Kidney epithelial cell (primary cell): ENCODE measurements at places on chromosomes 4 and X. TPM values are rescaled to one million over a fixed set of nuclear protein-coding genes. Genes with fewer than 3 reads are reported as not detected.

Gene SLC9A7
- total RNA-seq: 9.8 and 12.3 TPM in 2 replicates

Gene ASB5
- total RNA-seq: not detected in 2 replicates

Gene ATP2B3
- not detected in 2 replicates for total RNA-seq

Gene DCAF8L2
- total RNA-seq: not detected in 2 replicates

Gene PHEX
- 0.04 and 0.07 TPM in 2 replicates for total RNA-seq

Gene VCX2
- not detected in 2 replicates for total RNA-seq

Gene KCTD8
- total RNA-seq: 0.96 and 4.8 TPM in 2 replicates

Gene DCAF4L1
- total RNA-seq: 0.13 and 0.48 TPM in 2 replicates

Gene DCUN1D4
- 19.7 and 26.1 TPM in 2 replicates for total RNA-seq

Gene DUSP9
- total RNA-seq: 3.2 and 4.1 TPM in 2 replicates

Gene LGI2
- 0.25 and 0.75 TPM in 2 replicates for total RNA-seq

Gene KLHL2
- total RNA-seq: 12.9 and 17.7 TPM in 2 replicates

Gene IRAK1
- 193 and 225 TPM in 2 replicates for total RNA-seq

Gene CCDC110
- 0.14 and 0.38 TPM in 2 replicates for total RNA-seq

Gene FRG2
- total RNA-seq: not detected in 2 replicates

Gene PDCL2
- not detected in 2 replicates for total RNA-seq

Gene NAA11
- not detected in 2 replicates for total RNA-seq

Gene CTAG2
- total RNA-seq: not detected in 2 replicates

Gene FHDC1
- 3.1 and 3.7 TPM in 2 replicates for total RNA-seq

Gene ITGB1BP2
- 1.1 and 1.7 TPM in 2 replicates for total RNA-seq

Gene MXRA5
- total RNA-seq: 4.9 and 5.4 TPM in 2 replicates

Gene DOK7
- 4.5 and 6.9 TPM in 2 replicates for total RNA-seq

Gene LRIT3
- total RNA-seq: 0.08 and 0.14 TPM in 2 replicates

Gene INTU
- total RNA-seq: 5.7 and 6.4 TPM in 2 replicates

Gene DCTD
- 103 and 116 TPM in 2 replicates for total RNA-seq

Gene BANK1
- 0.96 and 1.8 TPM in 2 replicates for total RNA-seq

Gene STEEP1
- total RNA-seq: 14.5 and 27.4 TPM in 2 replicates

Gene SPATA18
- 10.5 and 11.0 TPM in 2 replicates for total RNA-seq

Gene APEX2
- 13.8 and 15.1 TPM in 2 replicates for total RNA-seq

Gene RPA4
- 0.21 TPM in 1 of 2 replicates, not detected in the other for total RNA-seq

Gene ZNF674
- total RNA-seq: 3.8 and 8.6 TPM in 2 replicates

Gene VSIG1
- total RNA-seq: 0.27 and 0.29 TPM in 2 replicates

Gene PRR32
- total RNA-seq: not detected in 2 replicates

Gene ZNF185
- total RNA-seq: 39.2 and 45.4 TPM in 2 replicates
